Stimulated activated CD4-positive, alpha-beta T cell treated with anti-CD3 and anti-CD28 coated beads, Interleukin-12 subunit alpha, Interleukin-12 subunit beta, amount 100 ng/mL, for 24 hours (primary cell): ENCODE measurements at places on chromosomes 7 and 10.

DNA sequence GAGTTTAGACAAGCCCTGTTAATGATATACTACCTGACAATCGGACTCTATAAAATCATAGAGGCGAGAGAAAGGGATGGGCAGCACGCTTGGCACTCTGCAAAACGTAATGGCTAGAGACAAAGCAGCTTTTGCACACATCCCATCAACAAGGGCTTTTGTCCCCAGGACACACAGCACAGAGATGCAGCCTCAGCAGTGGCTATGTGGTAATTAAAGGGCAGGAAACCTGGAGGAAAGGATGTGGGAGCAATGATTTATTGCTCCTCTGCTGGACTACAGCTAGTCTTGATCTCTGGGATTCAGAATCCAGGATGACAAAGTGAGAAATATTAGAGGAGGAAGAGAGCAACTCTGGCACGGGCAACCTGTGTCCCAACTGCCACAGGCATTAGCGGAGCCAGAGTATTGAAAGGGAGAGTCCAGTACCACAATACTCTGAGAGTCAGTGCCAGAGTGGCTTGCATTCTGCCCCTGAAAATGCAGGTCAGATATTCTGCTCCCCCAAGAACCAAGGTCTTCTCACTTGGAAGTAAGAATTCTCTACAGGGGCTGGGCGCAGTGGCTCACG lies 96.5 kb downstream of the ARMH3 start:
- DNase-seq: no peak

GRCh38 chr10:85851325-85851724 lies 515.3 kb downstream of the GRID1 start:
- DNase-seq: no peak

DNA sequence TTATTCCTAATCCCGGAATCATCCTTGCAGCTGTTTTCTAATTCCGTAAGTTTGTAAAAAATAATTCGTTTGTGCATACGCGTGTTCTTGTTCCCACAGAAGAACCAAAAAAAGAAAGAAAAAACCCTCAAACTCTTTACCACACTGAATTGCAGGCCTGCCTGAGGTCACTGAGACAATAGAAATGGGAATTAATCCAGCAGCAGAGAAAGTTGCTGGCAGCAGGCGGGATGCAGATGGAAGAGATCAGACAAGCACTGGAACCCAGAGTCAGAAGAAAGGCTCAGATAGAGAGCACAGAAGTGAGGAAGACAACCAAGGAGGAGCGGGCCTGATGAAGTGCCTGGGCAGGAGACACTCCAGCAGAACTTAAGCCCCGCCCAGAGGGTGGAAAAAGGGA lies 141.5 kb upstream of the VWC2 start:
- DNase-seq: no peak

- DNase-seq: no peak
Measured at GRCh38 chr10:103968441-103969391, 1.8 kb downstream of the SLK start.

GRCh38 chr7:28032738-28033380 lies 147.7 kb downstream of the JAZF1 start:
- no peak for DNase-seq

DNA sequence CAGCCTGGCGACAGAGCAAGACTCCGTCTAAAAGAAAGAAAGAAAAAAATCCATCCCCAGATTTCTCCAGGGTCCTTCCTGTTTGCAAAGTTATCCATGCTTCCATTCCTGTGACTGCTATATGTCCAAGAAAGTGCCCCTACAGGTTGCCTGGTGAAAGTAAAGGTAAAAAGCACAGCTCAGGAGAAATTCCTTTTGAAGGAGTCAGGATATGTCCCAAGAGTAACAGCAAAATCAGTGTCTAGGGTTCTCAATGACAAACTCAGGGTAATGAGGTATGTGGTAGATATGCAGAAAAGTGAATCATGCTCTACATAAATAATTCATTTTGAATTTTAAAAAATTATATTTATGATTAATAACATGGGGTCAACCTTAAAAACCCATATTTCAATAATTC lies 91.5 kb downstream of the CTTNBP2 start:
- DNase-seq: no peak

- no peak for DNase-seq
Measured at GRCh38 chr7:157974678-157975230, 612.9 kb downstream of the PTPRN2 start.

- DNase-seq: no peak
Measured at GRCh38 chr10:77160679-77161078, 476.9 kb downstream of the KCNMA1 start.

DNA sequence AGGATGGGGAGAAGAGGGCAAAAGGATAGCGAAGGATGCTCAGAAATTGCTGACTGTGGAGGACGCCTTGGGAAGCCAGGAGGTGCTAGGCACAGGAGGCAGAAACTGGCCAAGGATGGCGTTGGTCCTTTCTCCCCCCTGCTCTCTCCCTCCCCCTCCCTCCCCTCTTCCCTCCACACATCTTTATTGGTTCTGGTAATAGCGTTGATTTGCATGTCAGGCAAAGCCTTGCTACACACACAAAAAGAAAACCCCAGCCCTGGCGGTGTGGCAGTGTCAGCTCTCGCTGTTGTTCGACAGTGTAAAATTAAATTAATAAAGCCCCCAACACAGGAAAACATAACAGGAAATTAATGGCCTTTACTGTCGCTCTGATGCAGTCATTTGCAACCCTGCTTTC lies 47.2 kb downstream of the PAX2 start:
- DNase-seq: no peak

GRCh38 chr10:91541481-91541880 lies 91.4 kb downstream of the PPP1R3C start:
- no peak for DNase-seq

DNA sequence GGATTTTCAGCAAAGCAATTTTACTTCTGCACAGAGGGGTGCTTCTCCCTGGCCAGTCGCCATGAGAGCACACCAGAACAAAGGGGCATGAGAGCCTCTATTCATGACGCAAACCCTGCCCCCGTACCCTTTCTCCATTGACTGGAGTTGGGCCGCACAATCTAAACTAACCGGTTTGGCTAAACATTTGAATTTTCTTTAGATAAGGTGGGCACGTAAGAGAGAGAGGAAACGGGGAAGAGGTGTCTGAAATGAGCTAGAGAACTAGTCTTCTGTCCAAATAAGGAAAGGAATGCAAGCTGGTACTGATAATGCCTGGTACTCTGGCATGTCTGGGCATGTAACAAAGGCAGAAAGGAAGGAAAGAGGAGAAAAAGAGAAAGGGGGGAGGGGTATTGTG lies 13.2 kb upstream of the SCIN start:
- DNase-seq: no peak

DNA sequence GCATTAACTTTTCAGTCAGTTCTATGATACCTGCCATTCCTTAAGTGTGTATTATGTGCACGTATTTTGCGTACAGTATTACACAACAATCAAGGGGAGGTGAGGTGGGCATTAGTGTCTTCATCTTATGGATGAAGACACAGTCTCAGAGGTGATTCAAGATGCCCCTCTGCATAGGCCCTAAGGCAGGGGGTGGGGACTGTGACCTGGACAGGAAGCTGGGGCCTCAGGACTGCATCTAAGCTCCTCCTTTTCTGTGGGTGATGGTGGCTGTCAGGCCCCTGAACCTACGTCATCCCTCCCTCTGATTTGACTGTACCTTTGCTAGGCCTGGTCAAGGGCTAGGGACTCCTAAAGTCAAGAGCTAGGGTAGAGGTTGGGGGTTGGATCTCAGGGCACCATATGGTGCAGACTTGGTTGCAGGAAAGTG lies 38.9 kb downstream of the HK1 start:
- DNase-seq: no peak

- DNase-seq: no peak
Measured at GRCh38 chr7:151806952-151807775, 69.8 kb downstream of the PRKAG2 start.

- DNase-seq: peak; percentile 24
Measured at GRCh38 chr7:158587162-158588084, at the start of gene PTPRN2. Gene PTPRN2, minus strand, starts transcription at chr7:158587823.

DNA sequence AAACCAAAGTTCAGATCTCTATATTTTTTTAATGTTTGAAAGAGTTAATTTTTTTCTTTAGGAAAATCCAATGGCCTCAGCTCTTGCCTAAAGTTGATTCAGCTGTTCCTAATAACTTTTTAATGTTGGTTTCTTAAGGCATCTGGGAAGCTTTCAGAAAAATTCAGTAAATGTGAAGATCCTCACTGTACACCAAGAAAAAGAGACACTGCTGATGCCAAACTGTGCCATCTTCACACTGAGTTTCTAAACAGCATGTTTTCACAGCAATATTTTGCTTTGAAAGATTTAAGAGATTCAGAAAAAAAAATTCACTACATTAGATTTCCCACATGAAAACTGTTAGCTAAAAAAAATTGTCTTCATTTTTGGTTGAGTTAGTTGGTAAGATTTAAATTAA lies 249.4 kb downstream of the NEBL start:
- no peak for DNase-seq

- DNase-seq: no peak
Measured at GRCh38 chr10:60352105-60352504, 37.6 kb downstream of the ANK3 start.

- DNase-seq: peak; percentile 53
Measured at GRCh38 chr10:62433181-62433692, 59.1 kb downstream of the ZNF365 start.

DNA sequence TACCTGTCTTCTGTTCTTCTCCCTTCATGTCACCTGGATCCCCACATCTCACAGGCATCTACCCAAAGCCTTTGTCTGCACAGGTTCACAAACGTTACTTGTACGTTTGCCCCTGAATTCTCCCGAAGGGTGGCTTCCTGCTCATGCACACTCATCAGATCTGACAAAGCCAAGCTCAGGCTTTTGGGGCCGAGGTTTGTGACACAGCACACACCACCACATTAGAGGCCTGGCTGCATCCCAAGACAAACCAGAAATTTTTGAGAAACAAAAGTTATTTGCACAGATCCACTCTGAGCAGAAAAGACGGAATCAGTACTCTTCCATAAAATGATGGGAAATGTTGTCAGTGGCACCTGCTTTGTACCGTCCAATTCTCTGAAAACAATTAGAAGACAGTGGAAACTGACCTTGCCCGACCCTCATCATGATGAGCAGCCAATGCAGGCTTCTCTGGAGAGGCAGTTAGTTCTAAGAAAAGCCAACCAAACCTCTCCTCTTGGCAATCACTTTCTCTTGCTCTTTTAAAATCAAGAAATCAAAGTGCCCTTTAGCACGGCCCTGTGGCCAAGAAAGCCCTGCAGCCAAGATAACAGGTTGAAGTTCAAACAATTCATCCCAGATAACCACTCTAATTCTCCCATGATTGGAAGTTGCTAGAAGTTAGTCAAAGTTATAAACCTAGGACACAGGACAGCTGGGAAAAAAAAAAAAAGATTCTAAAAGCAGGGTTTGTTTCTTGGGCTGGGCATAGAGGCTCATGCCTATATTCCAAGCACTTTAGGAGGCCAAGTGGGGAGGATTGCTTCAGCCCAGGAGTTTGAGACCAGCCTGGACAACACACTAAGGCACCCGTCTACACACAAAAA lies 13.6 kb upstream of the SVIL start:
- DNase-seq: no peak

DNA sequence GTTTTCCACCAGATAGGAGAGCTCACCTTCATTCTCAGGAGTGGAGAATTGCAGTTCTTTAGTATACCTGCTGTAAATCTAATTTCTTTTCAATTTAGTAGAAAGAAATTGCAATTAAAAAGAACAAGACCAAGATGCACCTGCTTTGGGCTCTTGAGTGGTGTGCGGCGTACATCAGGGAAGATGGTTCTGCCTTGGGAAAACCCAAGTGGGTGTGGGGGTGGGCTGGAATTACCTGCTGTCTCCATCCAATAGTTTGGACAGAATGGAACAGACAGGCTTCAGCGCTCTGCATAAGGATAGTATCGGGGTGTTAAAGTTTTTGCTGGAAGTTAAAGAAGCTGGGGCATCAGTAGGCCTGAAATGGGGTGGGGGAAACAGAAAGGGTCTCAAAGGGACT lies 7.2 kb upstream of the ADCY1 start:
- DNase-seq: no peak

DNA sequence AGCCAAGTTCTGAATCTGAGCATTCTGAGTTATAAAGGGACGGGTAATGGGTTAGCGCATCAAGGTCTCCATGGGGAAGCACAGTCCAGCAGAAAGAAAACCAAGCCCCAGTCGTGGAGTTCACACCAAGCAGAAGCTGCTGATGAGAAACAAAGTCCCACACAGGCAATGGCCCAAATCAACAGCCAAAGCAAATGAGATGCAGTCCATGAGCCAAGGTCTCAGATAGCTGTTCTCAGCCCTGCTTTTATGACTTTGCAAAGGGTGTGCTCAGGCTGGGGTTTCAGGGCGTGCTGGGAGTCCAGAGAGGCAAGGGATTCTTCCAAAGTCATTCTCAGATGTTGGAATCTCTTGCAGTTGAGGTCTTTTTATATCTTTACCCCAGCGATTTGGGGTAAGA lies 32.0 kb downstream of the THNSL1 start:
- no peak for DNase-seq

DNA sequence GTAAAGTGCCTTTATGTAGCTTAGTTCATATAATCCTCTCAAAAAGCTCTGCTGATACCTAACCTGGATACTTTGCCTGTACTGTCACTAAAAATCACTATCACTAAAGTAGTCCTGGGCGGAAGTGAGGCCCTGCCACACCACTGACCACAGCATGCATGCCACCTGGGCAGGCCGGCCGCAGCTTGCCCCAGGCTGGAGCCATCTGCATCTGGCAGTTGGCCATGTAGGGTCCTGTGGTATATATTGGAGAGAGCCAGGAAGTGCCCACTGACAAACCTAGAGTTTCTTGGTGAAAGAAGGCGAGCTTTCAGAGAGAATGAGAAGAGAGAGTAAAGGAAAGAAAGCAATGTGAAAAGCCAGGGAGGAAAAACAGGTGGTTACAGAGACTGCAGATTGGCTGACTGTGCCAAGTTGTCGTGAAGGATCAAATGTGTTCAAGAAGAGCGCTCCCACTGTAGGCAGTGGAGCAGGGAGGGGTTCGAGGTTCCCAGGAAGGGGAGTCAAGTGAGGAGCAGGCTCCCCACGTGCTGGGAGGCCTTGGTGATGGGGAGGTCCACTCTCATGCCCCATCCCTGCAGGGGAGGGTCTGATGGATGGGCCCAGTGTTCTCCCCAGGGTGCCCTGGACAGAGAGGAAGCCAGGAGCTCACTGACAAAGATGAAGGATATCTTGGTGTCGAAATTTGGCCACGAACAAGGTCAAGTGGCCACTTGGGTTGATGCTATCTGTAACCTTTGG lies 13.6 kb downstream of the LOXL4 start:
- DNase-seq: no peak

GRCh38 chr7:64544010-64544409 lies 18.9 kb downstream of the ZNF680 start:
- DNase-seq: no peak

DNA sequence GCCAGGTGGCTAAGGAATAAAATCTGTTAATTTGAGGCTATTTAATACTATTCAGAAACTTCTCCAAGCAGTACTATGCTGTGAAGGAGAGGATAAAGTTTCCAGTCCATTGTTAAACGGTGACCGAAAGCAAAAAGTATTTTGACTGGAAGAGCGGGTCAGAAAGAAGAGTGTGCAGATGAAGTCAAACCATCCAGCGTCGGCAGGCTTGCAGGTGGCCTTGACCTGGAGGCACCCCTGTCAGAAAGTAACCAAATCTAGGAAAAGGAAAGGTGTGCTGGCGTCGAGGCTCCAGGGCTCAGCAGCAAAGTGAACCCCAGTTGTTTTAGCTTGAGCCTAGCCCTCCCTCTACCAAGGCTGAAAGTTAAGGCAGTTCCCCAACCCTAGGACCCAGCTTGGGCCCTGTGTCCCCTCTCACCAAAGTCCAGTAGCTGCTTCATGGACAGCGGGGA lies 544 bp downstream of the PDK4 start:
- DNase-seq: no peak
